Stimulated activated CD4-positive, alpha-beta T cell treated with anti-CD3 and anti-CD28 coated beads, Interleukin-2, amount 100 ng/mL, for 24 hours (primary cell): ENCODE measurements at places on chromosomes 1 and 21.

DNA sequence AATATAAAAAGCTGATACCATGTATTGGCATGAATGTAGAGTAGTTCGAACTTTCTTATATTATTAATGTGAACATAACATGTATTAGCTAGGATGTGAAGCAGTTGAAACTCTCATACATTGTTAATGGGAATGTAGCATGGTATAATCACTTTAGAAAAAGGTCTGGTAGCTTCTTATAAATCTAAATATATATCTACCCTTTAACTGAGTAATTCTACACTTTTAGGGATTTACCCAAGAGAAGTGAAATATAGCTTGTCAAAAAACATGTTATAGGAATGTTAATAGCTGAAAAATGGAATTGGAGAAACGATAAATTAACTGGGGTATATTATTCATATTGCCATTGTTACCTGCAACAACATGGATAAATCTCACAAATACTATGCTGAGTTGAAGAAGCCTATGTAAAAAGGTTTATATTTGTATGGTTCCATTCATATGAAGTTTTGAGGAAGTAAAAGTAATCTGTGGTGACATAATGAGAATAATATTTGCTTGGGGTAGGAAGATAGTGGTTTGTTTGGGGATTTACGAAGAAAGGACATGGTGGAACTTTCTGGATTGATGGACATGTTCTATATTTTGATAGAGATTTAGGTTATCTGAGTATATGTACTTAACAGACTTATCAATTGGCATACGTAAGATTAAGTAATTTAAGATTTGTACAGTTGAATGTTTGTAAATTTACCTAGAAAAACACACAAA lies 76.6 kb downstream of the MAST2 start:
- DNase-seq = no peak

- no peak for DNase-seq
Observed at GRCh38 chr1:231665726-231666125, 39.1 kb downstream of the DISC1 start.

- no peak for DNase-seq
Observed at GRCh38 chr1:223827193-223827663, 18.5 kb downstream of the TP53BP2 start.

- DNase-seq = no peak
Observed at GRCh38 chr1:204503913-204504519, 9.4 kb upstream of the PIK3C2B start.

GRCh38 chr1:201511941-201512539 lies 5.1 kb upstream of the CSRP1 start:
- DNase-seq = no peak

DNA sequence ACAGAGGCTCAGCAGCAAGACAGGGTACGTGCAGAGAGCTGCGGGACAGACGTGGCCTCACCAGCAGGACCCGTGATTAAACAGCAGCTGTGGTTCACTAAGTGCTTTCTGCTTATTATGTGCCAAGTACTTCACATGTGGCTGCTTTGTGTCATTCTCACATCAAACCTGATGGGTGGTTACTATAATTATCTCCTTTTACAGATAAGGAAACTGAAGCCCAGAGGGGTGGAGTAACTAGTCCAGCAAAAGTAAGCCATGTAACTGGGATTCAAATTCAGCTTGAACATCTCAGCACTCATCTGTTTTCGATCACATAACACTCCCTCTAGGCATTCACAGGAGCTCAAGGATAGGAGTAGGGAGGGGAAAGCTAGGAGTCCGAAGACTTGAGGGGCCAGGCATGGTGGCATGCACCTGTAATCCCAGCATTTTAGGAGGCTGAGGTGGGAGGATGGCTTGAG lies 50.8 kb upstream of the CLIC4 start:
- DNase-seq = no peak
